Stimulated activated memory B cell treated with anti-CD40 and anti-IgM and Interleukin-4, amounts not matched to agents 10 μg/mL and 1 μg/mL and 100 μg/mL, for 72 hours (primary cell): ENCODE measurements at places on chromosomes 5 and 9.
A peak's percentile ranks its signal among the peaks of the same experiment; 100 is the strongest.

DNA sequence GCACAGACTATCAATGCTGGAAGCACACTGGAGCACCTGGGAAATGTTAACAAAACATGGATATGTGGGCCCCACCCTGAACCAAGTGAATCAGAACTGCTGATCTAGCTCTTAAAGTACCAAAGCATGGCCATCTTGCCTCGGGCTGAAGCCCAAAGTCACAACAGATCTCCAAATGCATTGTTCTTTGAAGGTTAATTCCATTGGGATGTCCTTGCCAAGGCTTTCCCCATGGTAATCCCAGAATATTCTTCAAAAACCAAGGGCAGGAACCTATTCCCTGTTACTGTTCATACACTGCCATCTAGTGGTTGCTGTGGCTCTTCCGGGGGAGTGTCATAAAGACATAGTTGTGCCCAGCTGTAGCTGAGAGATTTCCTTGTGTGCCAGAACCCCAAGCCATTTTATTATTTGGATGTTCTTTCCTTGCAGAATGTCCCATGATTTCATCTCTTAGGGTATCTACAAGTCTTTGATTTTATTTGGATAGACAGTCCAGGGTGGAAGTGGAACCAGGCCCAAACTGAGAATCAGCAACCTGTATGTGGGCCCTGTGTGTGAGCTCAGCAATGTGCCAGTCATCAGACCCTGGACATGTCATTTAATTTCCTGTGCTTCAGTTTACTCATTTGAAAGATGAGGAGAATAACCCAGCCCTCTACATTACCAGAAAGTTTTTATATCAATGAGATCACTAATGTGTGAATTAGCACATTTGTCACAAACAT lies 290.0 kb downstream of the ACTL7B start:
- no peak for ATAC-seq

GRCh38 chr5:168015506-168015905 lies 275.9 kb upstream of the WWC1 start:
- no peak for ATAC-seq

GRCh38 chr9:130443840-130444492 lies 795 bp upstream of the ASS1 start:
- no peak for ATAC-seq

- ATAC-seq, result no peak
These were observed 40.4 kb downstream of the ADAMTS2 start for GRCh38 chr5:179304871-179305270.

DNA sequence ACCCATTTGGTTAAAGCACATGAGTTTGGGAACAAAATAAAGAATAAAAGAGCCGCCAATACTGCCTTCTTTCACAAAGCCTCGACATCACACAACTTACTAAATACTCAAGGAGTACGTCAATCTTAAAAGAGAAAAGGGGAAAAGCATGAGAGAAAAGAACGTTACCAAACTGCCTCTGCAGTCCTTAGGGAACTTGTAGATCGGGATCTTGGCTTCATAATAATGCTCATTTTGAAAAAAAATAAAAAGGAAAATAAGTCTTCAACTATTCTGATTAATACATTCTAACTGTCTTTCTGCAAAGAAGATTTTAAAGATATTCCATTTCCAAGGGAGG lies 618.4 kb downstream of the PDE4D start:
- ATAC-seq, result no peak

- no peak for ATAC-seq
These were observed 35.6 kb downstream of the MRPL36 start for GRCh38 chr5:1763960-1764605.

- no peak for ATAC-seq
These were observed 366.5 kb downstream of the TAF11L14 start for GRCh38 chr5:18000744-18001143.

DNA sequence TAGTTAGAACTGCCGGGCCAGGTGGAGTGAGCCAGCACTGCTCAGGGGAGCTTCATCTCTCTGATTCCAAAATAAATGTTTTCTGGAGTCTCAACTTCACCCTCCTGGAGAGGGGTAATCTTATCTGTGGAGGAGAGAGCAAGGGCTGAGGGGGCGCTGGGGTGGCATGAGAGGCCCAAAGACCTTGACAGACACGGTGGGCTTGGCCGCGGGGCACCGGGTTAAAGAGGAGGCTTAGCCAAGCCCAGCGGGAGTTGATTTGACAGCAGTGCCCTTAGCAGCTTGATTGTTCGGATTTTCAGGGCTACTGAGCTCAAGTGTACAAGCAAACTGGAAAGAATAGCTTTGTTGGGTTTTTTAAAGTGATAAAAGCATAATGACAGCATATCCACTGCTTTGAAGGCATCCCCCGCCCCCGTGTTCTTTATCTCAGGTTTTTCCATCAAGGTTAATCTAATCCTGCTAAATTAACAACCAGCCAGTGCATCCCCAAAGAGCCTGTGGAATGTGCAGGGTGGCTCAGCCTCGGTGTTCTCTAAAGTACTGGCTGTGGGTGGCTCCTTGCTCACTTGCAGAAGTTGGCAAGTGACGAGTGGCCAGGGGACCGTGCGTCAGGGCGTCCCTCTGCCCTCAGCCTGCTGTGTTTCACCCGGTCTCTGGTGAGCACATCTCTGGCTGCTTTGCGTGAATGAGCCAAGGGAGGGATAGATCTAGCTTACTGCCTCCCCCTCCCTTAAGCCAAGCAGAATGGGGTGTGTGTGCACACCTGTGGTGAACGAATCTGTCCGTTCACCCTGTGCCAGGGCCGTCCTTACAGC lies 5.5 kb downstream of the QRFP start:
- no peak for ATAC-seq

GRCh38 chr5:83662558-83662957 lies 58.1 kb downstream of the HAPLN1 start:
- ATAC-seq, result no peak

GRCh38 chr9:113652355-113653152 lies 189.0 kb downstream of the RGS3 start:
- ATAC-seq, result no peak

- ATAC-seq, result no peak
These were observed 37.4 kb downstream of the C9orf152 start for GRCh38 chr9:110170357-110171257.

- ATAC-seq, result peak; percentile 49
These were observed 844.3 kb upstream of the DMAC1 start for GRCh38 chr9:8643896-8644295.

GRCh38 chr9:107228496-107229039 lies 54.5 kb upstream of the RAD23B start:
- no peak for ATAC-seq

DNA sequence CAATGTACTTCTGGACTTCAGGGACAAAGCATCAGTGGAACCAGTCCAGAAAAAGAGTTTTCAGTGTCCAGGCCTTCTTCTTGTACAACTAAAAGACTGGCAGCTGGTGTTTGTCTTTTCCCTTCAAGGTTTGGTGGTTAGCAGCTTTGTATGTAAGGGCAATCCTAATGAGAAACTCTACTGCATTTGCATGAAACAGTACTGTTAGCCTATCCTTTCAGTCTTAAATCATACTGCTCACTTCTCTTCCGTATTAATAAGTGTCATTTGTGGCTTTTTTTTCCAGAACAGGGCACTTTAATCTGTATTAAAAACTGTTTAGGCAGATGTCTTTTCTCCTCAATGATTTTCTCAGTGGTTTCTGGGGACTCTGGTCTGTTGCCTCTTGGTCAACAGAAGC lies 48.9 kb downstream of the FAM174A start:
- peak; percentile 63 for ATAC-seq

DNA sequence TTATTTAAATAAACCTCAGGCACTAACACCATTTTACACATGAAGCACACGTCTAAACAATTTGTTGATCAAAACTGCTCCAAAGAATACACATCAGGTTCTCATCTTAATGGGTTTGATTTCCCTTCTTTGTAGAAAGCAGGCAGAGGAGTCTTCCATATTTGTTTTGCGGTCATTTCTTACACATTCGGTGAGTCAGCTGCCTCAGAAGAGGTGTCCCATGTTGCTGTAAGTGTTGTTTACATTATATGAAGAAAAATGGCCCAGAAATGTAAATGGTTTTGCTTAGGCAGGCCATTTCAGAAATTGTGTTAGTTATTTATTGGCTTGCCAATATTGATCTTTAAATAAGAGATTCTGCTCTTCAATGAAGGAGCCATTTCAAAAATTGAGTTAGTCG lies 325.8 kb downstream of the TENT4A start:
- ATAC-seq, result no peak

DNA sequence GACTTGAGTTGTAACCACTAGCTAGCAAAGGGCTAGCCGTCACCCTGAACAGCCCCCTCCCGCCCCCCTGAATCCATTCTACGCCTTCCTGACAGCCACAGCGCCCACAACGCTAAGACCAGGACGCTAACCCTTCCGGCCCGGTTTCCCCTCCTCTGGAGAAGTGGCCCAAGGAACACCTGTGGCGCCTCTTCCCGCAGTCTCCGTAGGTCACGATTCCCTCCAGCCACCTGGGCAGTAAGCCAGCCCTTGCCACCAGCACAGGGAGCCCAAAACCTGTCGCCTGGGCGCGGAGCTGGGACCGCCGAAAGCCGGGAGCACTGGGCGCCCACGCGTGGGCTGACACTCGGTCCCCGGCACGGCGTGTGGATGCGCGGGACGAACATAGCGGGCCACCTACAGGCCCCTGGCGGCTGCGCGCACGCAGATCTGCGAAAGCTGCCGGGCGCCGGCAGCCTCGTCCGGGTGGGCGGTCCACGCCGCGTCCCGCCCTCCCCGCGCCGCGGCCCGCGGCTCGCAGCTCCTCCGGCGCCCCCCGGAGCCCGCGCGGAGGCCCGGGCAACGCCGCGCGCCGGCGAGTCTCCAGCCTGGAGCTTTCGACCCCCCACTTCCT lies 596 bp downstream of the IRF1 start:
- peak; percentile 67 for ATAC-seq

- no peak for ATAC-seq
These were observed 408.5 kb downstream of the KIAA0825 start for GRCh38 chr5:94209774-94210355.

DNA sequence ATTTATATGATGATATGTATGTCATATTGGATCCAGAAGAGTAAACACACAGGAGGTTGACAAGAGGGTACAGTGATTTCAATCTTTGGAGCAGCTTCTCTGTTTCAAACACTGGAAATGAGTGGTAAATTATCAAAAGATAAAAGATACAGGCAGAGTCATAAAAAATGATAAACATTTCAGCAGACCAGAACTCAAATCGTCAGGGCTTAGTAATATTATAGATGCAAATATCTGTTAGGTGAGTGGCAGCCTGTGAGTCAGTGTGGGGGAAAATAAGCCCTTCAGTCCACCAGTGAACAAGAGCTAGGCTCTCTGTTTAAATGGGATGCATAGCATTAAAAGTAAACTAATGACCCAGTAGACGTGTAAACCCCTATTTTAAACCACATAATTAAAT lies 1378.1 kb downstream of the EFNA5 start:
- ATAC-seq, result no peak

GRCh38 chr5:80654054-80654390 lies 430 bp upstream of the MSH3 start:
- no peak for ATAC-seq

GRCh38 chr9:94907264-94907936 lies 180.9 kb downstream of the AOPEP start:
- no peak for ATAC-seq

DNA sequence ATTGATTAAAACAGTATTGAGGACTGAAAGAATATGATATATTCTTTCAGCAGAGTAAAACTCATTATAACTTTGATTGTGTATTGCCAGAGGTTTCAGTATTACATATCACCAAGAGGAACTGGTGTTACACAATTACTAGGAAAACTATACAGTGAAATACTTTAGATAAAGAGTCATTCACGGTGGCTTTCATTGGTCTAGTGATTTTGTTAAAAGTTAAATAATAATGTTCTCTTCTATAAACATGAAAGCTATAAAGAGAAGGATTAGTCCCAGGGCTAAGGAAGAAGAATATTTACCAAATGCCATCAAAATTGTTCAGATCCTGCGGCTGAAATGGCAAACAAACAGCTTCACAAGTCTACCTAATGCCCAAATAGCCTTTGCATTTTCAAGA lies 306.2 kb downstream of the SEMA5A start:
- no peak for ATAC-seq
